ENCODE measurements at places on chromosomes 6 and 20.

DNA sequence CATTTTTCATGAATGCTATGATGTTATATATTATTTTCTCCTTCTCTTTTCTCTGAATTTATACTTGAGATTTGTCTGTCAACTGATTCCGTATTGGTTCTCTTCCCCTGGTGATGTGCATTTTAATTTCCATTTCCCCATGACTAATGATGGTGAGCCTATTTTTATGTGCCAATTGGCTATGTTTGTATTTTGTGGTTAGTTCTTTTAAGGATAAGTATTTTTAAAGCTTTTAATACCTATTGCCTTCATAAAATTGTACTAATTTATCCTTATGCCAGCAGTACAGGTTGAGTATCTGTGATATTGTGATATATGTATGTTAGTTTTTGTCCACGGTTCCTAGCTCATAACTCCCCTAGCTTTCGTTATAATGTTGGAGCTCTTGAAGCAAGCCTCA, 2.8 kb downstream of the POLH start:
- DNase-seq = no peak

- no peak for DNase-seq
These were observed 8.6 kb downstream of the GABRR1 start for GRCh38 chr6:89208551-89208950.

- no peak for DNase-seq
These were observed 97.2 kb downstream of the TULP4 start for GRCh38 chr6:158409451-158409850.

- no peak for DNase-seq
These were observed 98.4 kb upstream of the MAN1A1 start for GRCh38 chr6:119447921-119448320.

DNA sequence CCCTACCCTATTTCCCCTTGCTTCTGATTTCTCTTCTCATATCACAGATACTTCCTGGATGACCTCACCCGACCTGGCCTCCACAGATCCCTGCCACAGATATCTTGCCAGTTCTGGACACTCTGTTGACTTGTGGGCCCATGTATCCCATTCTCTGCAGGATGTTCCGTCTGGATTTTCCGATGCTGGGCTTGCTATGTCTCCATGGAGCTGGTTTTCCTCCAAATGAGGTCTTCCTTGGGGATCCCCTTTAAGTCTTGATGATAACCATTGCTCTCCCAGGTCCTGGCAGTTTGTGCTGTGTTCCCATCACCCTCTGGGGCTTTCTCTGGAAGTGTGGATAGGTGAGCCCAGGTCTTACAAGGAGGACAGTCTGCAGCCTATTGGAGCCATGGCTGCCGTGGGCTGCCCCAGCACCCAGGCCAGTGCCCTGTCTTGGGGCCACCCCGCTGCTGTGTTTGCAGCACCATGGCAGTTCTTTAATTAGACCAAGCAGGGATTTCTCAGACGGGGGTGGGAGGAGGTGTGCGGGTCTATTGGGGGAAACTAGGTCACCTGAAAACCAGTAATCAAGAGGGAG, 23.9 kb downstream of the PPP1R16B start:
- no peak for DNase-seq
